CD4-positive, alpha-beta T cell treated with Interleukin-4 for 1 hour (primary cell): ENCODE measurements at places on chromosomes 16 and 17.

GRCh38 chr16:66042341-66042740, 324.1 kb upstream of the CDH5 start:
- no peak for DNase-seq

GRCh38 chr17:71500761-71501555, 619.9 kb upstream of the SOX9 start:
- DNase-seq: no peak

- DNase-seq: no peak
Observed at GRCh38 chr17:48052956-48053757, 5.0 kb downstream of the NFE2L1 start.

GRCh38 chr16:11142261-11142630, 113.8 kb downstream of the SOCS1 start:
- DNase-seq: no peak

- DNase-seq: no peak
Observed at GRCh38 chr16:66936462-66936861, 1.1 kb downstream of the CES2 start.

DNA sequence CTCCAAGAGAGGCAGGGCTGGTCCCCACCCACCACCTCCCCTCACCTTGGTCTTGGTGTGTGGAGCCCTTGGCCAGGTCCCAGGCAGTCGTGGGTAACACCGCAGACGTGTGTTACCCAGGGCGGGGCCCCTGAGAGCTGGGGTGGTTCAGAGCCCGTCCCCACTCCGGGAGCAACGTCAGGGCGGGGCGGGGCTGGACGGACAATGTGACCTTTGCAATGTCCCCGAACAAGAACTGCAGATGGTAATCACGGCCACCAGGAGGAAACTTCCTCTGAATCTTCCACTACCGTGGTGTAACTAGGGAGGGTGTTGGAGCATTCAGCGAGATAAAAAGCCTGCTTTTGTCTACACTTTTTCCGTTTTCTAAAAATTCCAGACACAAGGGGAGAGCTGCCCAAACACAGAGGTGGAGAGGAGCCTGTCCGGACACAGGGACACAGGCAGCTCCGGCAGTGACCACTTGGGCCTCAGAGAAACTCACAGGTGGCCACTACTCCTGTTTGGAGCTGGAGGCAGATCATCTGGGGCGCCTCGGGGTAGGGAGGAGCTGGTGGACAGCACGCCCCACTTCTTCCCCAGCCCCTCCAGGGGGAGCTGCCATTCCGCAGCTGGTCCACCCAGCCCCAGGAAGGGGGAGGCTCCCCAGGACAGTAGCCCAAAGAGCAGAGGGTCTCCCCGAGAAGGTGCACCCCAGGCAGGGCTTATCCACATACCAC, 14.2 kb upstream of the SLC38A10 start:
- peak; percentile 39 for DNase-seq
